ENCODE measurements at places on chromosomes 4 and X.

DNA sequence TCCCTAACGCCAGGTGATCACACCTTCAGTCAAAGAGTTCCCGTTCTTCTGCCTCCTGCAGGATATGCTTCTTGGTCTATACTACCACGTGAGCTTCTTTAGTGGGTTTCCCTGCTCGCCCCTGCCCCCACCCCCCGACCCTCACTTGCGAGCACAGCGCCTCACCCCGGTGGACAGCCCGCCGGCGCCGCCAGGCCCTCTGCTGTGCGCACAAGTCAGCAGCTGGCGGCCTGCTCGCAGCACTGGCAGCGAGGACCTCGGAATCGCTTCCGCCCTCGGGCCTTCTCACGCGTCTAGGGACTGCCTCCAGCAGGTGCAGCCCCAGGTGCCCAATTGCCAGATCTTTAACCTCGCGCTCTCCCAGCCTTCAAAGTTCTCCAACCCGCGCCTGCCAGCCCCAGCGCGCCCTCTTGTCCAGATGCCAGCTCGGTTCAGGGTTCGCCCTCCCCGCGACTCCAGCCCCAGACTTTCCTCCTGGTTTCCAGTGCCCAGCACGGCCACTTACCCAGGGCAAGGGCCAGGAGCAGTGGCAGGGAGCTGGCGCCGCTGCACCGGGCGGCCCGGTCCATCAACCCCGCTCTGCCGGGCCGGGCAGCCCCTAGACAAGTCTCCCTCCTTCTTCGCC lies 454 bp downstream of the BTC start:
- DNase-seq: no peak

GRCh38 chr4:40559585-40560465 lies 69.8 kb downstream of the RBM47 start:
- no peak for DNase-seq

GRCh38 chr4:118803253-118803652 lies 32.7 kb downstream of the SEC24D start:
- no peak for DNase-seq

GRCh38 chr4:163544407-163545038 lies 50.0 kb downstream of the TMA16 start:
- DNase-seq: peak; percentile 17

GRCh38 chr4:54395013-54395527 lies 166.0 kb downstream of the PDGFRA start:
- DNase-seq: no peak

- DNase-seq: no peak
These were observed 267.3 kb upstream of the GATB start for GRCh38 chr4:152028131-152028530.

- no peak for DNase-seq
These were observed 28.2 kb downstream of the RAP1GDS1 start for GRCh38 chr4:98289375-98289774.

DNA sequence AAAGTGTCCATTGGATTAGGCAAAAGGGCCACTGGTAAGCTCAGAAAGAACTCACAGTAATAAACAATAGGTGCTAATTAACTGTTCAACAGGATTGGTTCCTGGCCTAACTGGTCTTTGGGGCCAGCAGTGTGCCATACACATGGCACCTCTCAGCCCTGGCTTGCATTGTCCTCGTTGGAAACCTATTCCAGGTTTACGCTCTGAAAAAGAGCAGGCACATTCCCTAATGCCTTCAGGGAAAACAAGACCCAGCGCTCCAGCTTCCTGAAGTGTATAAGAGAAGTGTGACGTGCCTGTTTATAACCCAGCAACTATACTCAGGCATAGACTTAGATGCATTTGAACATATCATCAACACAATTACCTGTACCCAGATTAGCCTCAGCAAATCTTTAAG lies 51.9 kb upstream of the RBM47 start:
- DNase-seq: no peak

DNA sequence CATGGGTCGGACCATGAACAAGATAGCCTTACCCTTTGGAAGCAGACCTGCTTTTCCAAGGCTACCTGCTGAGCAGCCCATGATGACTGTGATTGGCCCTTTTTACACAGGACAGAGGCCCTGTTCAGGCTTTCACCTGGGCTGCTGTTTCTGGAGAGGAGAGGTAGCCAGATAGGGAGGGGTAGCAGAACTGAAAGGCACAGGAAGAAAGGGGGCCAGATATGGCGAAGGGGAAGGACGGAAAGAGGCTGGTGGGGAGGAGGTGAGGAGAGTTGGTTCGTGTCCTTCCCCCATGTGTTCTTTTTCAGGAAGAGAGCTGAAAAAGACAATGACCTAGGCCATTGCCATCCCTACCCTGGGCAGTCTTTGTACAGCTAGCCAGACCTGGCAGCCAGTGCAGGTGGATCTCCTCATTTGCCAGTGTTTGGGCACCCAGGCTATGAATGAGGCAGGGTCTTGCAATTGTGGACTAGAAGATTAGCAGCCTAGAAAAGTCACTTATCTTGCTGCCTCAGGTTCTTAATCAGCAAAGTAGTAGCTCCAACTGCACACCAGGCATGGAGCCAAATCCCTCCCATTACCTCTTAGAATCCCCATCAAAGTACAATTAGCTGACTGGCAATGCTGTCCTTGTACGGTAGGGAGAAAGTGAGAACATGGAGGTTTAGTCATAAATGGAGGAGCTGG lies 139.6 kb downstream of the AMMECR1 start:
- no peak for DNase-seq

GRCh38 chrX:150621652-150622051 lies 53.2 kb downstream of the MTM1 start:
- no peak for DNase-seq

DNA sequence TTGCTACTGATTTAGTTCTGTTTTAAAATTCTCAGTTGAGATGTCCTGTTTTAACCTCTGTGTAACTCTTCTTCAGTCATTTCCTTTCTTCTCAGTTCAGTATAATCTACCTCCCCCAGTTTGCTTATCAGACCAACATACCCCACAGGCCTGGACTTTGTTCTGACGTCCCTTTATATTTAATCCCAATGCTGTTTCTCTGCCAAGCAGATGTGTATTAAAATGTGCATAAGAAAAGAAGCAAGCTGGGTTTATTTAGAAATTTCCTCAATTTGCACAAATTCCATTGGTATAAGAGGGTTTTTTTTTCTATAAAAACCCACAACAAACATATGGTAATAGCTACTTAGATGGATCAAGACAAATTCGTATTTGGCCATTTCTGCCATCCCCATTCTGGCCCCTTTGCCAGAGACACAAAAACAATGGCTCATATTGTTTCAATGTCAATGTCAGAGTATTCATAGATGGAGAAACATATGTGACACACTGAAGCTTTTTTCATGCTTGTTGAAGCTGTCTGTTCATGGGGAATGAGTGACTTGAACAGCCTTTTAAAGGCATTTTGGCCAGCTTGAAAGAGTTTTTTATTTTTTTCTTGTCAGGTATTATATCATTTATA lies 24.5 kb downstream of the HCCS start:
- no peak for DNase-seq

- no peak for DNase-seq
These were observed 249.2 kb downstream of the MID1IP1 start for GRCh38 chrX:39050427-39050826.

DNA sequence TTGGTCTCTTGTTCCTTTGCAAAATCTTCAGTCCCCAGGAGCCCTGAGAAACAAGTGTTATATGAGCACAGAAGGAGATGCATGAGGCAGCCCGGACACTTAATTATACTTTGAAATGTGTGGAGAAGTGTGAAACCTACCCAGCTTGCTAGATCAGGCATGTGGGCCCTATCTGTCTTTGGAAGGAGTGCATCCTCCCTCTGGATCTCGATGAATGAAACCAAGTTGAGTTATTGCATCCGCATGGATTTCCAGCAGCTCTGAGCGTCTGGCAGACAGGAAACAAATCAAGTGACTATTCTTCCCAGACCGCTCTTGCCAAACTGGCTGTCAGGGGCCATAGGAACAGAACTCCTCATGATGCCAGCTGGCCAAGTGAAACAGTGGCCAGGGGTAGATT lies 19.6 kb upstream of the SOWAHD start:
- no peak for DNase-seq

DNA sequence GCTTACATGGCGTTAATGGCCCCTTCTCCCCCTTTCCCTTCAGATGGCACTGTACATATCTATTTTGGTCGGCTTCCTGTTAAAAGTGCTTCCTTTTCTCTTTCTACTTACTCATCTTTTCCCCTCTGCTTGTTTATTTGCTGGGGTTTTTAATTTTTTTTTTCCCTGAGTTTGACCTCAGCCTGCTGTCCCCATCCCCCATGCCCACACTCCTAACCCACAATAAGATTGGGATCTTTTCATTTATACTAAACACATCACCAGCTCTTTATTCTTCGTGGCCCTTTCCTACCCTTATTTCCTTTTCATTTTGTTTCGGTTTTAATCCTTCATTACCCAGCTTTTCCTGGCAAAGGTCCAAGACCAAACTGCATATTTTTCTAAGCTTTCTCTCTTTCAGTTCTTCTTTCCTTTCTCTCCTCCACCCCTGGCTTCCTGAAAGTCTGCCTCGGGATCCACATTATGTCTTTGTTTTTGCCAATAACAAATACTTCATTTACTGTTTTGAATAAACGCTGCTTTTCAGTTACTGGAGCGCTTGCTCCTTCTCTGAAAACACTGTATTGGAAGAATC lies 152.0 kb upstream of the USP9X start:
- no peak for DNase-seq

DNA sequence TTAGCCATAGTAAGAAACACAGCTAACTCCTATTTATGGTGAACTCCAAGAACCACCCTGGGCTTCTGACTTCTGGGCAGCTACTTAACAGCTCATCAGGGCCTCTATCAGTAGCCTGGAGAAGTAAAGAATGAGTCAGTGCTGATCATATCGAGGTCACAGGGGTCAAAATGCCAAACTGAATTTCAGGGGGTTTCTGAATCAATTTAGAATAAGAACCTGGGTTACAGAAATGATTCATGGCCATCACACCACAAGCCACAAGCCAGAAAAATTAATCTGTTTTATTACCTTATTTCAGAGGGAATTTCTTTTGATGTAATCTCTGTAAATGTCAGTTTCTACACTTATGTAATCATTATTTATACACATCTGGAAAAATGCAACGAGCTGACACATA lies 64.4 kb downstream of the CHST7 start:
- DNase-seq: no peak

DNA sequence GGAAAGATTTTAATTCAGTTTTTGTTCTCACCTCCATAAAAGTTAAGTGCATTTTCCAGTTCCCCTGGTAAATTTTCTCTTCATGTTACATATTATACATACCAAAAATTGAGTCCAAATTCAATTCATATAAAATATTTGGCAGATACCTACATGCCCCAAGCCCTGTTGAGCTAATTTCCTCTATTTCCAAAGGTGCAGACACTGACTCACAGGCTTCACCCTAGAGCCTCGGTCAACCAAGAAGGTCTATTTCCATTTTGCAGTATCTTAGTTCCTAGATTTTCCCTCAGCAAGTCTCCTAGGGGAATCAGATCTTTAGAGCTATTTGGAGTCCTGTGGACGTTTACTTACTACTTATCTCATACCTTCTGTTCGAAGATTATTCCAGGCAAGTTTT lies 174.4 kb downstream of the TSPAN5 start:
- DNase-seq: no peak

- DNase-seq: no peak
These were observed 79.4 kb upstream of the SPRY1 start for GRCh38 chr4:123317211-123317610.

- no peak for DNase-seq
These were observed 20.2 kb downstream of the SYAP1 start for GRCh38 chrX:16739574-16739973.

DNA sequence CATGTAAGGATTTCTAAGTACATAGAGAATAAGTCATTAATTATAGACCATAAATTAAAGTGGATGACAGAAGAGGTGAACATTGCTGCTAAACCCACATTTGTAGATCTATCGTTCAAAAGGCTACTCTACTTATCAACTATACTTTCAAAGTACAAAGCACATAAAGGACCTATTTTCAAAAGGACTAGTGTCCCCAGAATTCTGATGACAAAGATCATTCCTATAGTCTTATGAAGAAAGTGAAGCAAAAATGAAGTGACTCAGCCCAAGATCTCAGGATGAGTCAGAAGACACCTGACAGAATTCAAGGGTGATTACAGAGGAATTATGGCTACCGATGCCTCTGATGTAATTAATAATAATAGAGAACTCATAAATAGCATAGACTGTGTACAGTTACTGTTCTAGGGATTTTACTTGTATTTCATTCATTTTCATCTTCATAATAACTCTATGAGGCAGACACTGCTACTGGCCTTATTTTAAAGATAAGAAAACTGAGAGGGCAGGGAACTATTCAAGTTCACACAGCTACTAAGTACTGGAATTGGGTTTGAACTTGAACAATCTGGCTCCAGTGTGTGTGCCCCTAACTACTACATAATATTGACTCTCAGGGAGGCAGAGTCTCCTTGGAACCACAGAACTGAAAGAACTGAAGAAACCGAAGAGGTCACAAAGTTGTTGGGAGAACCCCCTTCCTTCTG lies 17.1 kb downstream of the USP46 start:
- DNase-seq: no peak
